ENCODE measurements at places on chromosomes 11 and 22. TPM values are rescaled to one million over a fixed set of nuclear protein-coding genes. Genes with fewer than 3 reads are reported as not detected.

KRTAP5-7 gene
- total RNA-seq: not detected

SAA1 gene
- total RNA-seq: 0.42 TPM

KRTAP5-1 gene
- not detected for total RNA-seq

JAML gene
- total RNA-seq: not detected

MS4A6E gene
- total RNA-seq: not detected

OR4D5 gene
- not detected for total RNA-seq

LRP5 gene
- 34.9 TPM for total RNA-seq

SYCE3 gene
- total RNA-seq: not detected

SCGB1D2 gene
- total RNA-seq: not detected

C11orf91 gene
- total RNA-seq: 1.8 TPM

BAIAP2L2 gene
- 5.4 TPM for total RNA-seq

RCOR2 gene
- total RNA-seq: 1.3 TPM

OR5B2 gene
- not detected for total RNA-seq

DEFB108B gene
- not detected for total RNA-seq

ZNF280A gene
- 3.7 TPM for total RNA-seq

GGTLC3 gene
- not detected for total RNA-seq

All from A549 treated with CORT108297 at 1 μM for 4 hours (cell line).